Aorta (tissue), 5 donors: ENCODE measurements at places on chromosomes 6 and 20.
A peak's percentile ranks its signal among the peaks of the same experiment; 100 is the strongest.

GRCh38 chr6:152975204-152975915 lies 7.5 kb downstream of the FBXO5 start:
- no peak for DNase-seq
- no peaks in the 10 kb centered on the region for H3K36me3 ChIP-seq
- H3K4me3 ChIP-seq = no peak overlapping the region

GRCh38 chr20:23114018-23114417 lies 27.9 kb upstream of the CD93 start:
- H3K27me3 ChIP-seq = no peaks in the 10 kb centered on the region
- H3K4me3 ChIP-seq = no peak overlapping the region
- H3K27ac ChIP-seq = no peak overlapping the region
- no peaks in the 10 kb centered on the region for H3K4me1 ChIP-seq
- H3K36me3 ChIP-seq = no peaks in the 10 kb centered on the region

GRCh38 chr20:31774408-31774807 lies 35.3 kb downstream of the TPX2 start:
- no peaks in the 10 kb centered on the region for H3K27me3 ChIP-seq
- DNase-seq = no peak
- H3K36me3 ChIP-seq = no peaks in the 10 kb centered on the region
- peaks cover 2% of the 10 kb centered on the region for H3K4me1 ChIP-seq
- H3K4me3 ChIP-seq = no peak overlapping the region

DNA sequence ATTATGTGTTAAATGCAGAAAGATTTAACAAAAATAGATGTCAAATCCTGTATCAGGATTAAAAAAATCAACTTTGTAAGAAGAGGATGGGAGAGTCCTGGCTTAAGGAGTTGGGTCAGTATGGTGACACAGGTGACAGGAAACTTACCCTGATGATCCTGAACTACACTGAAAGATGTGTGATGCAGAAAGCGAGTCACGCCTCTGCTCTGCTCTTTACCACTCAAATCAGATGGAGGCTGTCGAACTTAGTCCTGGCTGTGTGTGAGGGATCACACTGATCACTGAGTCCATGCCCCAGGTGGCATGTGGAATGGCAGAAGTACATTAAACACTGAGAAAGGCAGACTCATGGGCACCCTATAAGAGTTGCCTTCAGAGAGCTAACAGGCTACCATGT lies 92.9 kb downstream of the GJA10 start:
- H3K27ac ChIP-seq = no peak overlapping the region
- DNase-seq = no peak
- no peaks in the 10 kb centered on the region for H3K36me3 ChIP-seq
- no peak overlapping the region for H3K4me3 ChIP-seq

GRCh38 chr6:101083533-101084175 lies 202.5 kb upstream of the ASCC3 start:
- H3K36me3 ChIP-seq = no peaks in the 10 kb centered on the region
- H3K4me3 ChIP-seq = no peak overlapping the region
- no peaks in the 10 kb centered on the region for H3K27me3 ChIP-seq

DNA sequence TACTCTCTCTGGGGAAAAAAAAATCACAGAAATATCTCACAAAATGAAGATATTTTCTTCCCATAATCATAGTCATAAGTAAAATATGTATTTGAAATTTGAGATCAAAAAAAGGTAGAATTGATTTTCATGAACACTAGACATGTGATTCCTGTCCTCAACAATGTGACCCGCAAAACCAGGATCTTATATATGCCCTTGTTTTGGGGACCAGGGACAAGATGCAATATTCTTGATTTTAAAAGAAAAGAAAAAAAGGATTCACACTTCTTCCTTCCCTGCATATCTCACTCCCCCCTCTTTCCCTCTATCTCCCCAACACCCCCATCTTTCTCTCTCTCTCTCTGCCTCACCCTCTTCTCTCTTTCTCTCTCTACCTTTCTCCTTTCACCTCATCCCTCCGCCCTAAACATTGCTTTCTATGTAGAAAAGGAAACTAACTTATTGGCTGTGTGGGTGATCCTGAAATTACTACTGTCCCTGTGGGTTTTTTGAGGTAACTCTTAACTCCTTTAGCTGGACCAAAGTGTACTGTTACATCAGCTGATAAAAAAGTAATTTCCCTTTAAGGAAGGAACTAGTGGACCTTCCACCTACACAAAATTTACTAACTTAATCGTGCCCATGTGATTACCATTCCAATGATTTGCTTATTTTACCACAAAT lies 85.6 kb downstream of the AIG1 start:
- no peak overlapping the region for H3K27ac ChIP-seq
- no peak overlapping the region for H3K4me3 ChIP-seq
- H3K27me3 ChIP-seq = no peaks in the 10 kb centered on the region
- H3K36me3 ChIP-seq = no peaks in the 10 kb centered on the region

GRCh38 chr6:168838037-168838399 lies 397.0 kb downstream of the SMOC2 start:
- H3K36me3 ChIP-seq = no peaks in the 10 kb centered on the region
- no peak overlapping the region for H3K27ac ChIP-seq
- no peak for DNase-seq
- no peaks in the 10 kb centered on the region for H3K27me3 ChIP-seq
- no peaks in the 10 kb centered on the region for H3K4me1 ChIP-seq

- H3K4me1 ChIP-seq = no peaks in the 10 kb centered on the region
- H3K27me3 ChIP-seq = no peaks in the 10 kb centered on the region
- no peak for DNase-seq
Measured at GRCh38 chr20:52457826-52458225, 266.2 kb upstream of the ZFP64 start.

DNA sequence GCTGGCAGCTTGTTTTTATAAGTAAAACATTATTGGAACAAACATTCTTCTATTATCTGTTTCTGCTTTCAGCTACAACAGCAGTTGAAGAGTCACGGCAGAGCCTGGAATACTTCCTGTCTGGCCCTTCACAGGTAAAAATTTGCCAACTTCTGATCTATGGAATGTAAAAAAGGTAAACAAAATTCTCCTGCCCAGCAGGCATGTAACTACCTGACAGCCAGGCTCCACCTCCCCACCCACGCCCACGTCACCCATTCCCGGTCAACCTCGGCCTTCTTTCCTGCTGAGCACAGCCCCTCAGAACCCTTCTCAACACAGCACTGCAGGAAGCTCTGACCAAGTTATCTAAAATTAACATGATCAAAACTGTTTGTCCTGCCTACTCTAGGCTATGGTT lies 166.0 kb downstream of the DLL1 start:
- no peak overlapping the region for H3K4me3 ChIP-seq
- no peaks in the 10 kb centered on the region for H3K27me3 ChIP-seq
- H3K4me1 ChIP-seq = no peaks in the 10 kb centered on the region
- peak; percentile 42 for DNase-seq
- no peaks in the 10 kb centered on the region for H3K36me3 ChIP-seq
- no peak overlapping the region for H3K27ac ChIP-seq

GRCh38 chr6:74764486-74764885 lies 441.4 kb downstream of the COL12A1 start:
- H3K27me3 ChIP-seq = no peaks in the 10 kb centered on the region
- H3K4me1 ChIP-seq = no peaks in the 10 kb centered on the region
- no peak overlapping the region for H3K27ac ChIP-seq
- H3K36me3 ChIP-seq = no peaks in the 10 kb centered on the region
- no peak overlapping the region for H3K4me3 ChIP-seq

GRCh38 chr6:2502998-2503674 lies 247.6 kb downstream of the MYLK4 start:
- no peaks in the 10 kb centered on the region for H3K27me3 ChIP-seq
- H3K4me1 ChIP-seq = peaks cover 4% of the 10 kb centered on the region
- H3K4me3 ChIP-seq = no peak overlapping the region
- H3K27ac ChIP-seq = no peak overlapping the region

DNA sequence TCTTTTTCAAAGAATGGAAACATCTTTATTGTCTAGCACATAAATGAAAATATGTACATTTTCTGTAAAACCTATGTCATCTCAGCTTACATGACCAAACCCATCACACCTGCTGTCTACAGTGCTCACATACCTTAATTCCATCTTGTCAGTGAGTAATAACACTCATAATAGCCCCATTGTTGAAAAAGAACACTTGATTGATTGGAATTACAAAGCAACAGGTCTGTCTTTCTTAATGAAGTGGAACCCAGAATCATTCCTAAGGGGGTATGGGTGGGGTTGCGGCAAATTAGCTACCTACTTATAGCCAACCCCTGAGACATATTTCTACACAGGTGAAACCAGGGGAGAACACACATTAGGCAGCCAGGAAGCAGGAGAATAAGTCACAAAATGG lies 20.2 kb downstream of the ADGRF4 start:
- no peaks in the 10 kb centered on the region for H3K27me3 ChIP-seq
- H3K4me1 ChIP-seq = no peaks in the 10 kb centered on the region
- no peak overlapping the region for H3K4me3 ChIP-seq
- H3K36me3 ChIP-seq = no peaks in the 10 kb centered on the region
- H3K27ac ChIP-seq = no peak overlapping the region

DNA sequence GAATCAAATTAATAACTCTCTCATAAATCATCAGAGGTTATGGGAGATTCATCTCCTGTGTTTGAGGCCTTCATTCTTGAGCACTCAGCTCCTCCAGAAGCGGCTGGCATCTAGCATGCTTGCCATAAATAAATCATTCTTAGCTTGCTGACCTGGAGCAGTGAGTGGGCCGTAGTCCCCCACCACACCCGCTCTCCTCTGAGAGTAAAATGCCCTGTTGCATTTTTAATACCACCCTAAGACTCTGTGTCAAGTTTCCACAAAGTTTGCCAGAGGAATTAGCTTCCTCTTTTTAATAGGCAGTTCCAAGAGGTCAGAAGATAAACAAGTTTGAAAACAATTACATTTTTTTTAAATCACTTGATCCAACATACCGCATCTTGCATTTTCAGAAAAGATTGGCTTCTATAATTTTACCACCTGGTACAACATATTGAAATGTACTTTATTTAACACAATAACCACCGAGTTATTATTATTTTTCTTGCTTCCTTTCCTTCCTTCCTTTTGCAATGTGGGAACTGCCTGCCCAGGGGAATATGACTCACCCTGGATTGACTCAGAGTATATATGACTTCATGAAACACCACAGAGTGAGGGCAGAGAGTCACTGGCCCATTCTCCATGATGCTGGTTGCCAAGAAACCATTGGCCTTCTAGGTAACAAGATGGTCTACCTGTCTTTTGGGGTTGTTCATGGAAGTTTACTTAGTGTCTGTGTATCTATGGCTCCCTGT lies 29.4 kb upstream of the CLIC5 start:
- H3K4me3 ChIP-seq = no peak overlapping the region
- no peaks in the 10 kb centered on the region for H3K36me3 ChIP-seq

DNA sequence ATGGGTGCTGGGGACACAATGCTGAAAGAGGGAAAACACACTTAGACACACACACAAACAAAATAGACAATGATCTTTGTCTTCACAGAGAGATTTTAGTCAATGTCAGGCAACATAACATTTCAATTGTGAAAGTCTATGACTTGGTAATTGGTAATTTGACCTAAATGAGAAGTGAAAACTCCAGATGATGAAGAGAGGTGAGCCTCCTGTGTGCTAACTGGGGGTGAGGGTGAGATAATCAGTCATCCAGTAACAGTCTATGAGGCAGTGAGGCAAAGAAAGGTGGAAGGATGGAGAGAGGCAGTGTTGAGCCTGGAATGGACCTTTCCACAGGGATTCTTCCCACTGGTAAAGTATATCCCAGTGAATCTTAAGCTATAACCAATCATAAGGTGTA lies 744.2 kb downstream of the MAFB start:
- H3K4me3 ChIP-seq = no peak overlapping the region
- no peaks in the 10 kb centered on the region for H3K4me1 ChIP-seq
- H3K36me3 ChIP-seq = no peaks in the 10 kb centered on the region
- DNase-seq = no peak
- no peaks in the 10 kb centered on the region for H3K27me3 ChIP-seq

DNA sequence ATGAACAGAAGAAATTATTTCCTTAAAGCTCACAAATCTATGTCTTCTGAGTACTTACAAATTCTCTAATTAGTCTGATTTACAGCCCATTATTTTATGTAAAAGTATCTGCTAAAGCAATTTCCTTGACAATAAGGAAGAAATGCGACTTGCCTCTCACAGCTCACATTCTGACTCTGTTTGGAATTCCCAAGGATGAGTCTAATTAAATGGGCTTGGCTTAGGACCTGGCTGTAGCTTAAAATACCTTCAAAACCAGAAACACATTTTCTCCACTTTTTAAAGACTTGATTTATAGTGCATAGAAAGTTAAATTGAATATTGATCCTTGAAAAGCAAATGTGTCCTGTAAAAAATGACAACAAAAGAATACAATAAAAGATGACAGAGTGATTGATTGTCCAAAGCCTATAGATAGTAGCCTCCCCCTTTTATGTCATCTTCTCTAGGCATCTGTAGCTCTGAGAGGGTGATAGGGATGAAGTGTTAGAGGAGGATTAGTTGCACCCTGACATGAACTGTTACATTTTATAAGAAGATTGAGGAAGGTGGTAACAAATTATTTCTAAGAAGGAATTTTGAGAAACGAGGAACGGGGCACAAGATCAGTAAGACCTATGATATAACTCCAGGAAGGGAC lies 118.9 kb downstream of the MACROD2 start:
- H3K27ac ChIP-seq = no peak overlapping the region
- no peaks in the 10 kb centered on the region for H3K4me1 ChIP-seq
- no peak for DNase-seq
- no peaks in the 10 kb centered on the region for H3K36me3 ChIP-seq
- H3K4me3 ChIP-seq = no peak overlapping the region
- no peaks in the 10 kb centered on the region for H3K27me3 ChIP-seq

GRCh38 chr20:42553374-42553773 lies 636.3 kb downstream of the PTPRT start:
- DNase-seq = no peak
- no peak overlapping the region for H3K27ac ChIP-seq
- H3K27me3 ChIP-seq = no peaks in the 10 kb centered on the region

- H3K4me3 ChIP-seq = no peak overlapping the region
- H3K27me3 ChIP-seq = no peaks in the 10 kb centered on the region
- H3K4me1 ChIP-seq = no peaks in the 10 kb centered on the region
- H3K36me3 ChIP-seq = no peaks in the 10 kb centered on the region
- no peak for DNase-seq
- no peak overlapping the region for H3K27ac ChIP-seq
Measured at GRCh38 chr20:16476032-16476431, 97.2 kb downstream of the KIF16B start.

GRCh38 chr6:140079328-140079727 lies 704.9 kb upstream of the CITED2 start:
- H3K4me3 ChIP-seq = no peak overlapping the region
- no peaks in the 10 kb centered on the region for H3K36me3 ChIP-seq
- H3K4me1 ChIP-seq = peaks cover 4% of the 10 kb centered on the region
- H3K27ac ChIP-seq = peak overlapping the region; percentile 99

DNA sequence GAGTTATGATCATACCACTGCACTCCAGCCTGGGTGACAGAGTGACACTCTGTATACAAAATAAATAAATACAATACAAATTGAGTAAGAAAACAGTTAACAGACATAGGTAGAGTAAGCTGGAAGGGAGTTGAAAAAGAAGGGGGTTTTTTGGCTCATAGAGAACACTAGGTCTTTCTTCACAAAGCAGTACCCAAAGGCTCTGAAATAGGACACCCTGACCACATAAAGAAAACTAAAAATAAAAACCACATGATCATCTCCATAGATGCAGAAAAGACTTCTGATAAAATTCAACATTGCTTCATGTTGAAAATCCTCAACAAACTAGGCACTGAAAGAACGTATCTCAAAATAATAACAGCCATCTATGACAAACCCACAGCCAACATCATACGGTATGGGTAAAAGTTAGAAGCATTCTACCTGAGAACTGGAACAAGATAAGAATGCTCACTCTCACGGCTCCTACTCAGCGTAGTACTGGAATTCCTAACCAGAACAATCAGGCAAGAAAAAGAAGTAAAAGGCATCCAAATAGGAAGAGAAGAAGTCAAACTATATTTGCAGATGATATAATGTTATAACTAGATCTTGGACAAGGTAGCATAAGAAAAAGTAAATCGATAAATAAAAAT lies 48.6 kb downstream of the TOMM6 start:
- no peak for DNase-seq
- H3K36me3 ChIP-seq = no peaks in the 10 kb centered on the region
- H3K4me1 ChIP-seq = no peaks in the 10 kb centered on the region
- H3K27me3 ChIP-seq = no peaks in the 10 kb centered on the region
- H3K27ac ChIP-seq = no peak overlapping the region
